CMK (cell line): ENCODE measurements at places on chromosomes 4 and X.

DNA sequence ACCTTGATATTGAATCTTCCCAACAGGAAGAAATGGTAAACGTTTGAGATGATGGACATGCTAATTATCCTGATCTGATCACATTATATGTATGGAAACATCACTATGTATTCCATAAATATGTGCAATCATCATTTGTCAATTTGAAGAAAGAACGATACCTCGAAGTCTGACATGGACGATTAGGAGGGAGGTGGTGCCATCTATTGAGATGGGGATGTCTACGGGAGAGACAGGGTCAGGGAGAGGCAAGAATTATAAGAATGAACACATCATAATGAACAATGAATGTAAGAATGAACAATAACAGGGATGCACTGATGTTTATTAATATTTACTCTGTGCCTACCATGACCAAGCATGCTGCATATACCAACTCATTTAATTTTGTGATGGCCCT lies 93.7 kb upstream of the SOD3 start:
- DNase-seq, result no peak

DNA sequence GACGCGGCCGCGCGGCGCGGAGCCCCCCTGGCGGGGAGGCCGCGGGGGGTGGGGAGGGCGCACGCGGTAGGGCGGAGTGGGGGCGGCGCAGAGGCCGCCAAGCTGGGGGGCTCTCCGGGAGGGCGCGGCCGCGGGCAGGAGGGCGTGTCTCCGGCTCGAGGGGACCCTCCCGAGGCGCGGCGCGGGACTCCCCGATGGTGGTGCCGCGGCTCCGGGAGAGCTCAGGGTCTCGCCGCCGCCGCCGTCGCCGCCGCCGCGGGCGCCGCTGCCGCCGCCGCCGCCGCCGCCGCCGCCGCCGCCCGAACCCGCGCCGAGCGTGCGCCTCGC lies 165 bp upstream of the PTCHD1 start:
- no peak for DNase-seq

- no peak for DNase-seq
These were observed 98.4 kb upstream of the MAGEE2 start for GRCh38 chrX:75883446-75883845.

- no peak for DNase-seq
These were observed 41.8 kb downstream of the INTS12 start for GRCh38 chr4:105666693-105667092.

GRCh38 chrX:118207831-118208453 lies 91.3 kb upstream of the KLHL13 start:
- no peak for DNase-seq

- no peak for DNase-seq
These were observed 48.3 kb downstream of the USP9X start for GRCh38 chrX:41133551-41133950.

- DNase-seq, result no peak
These were observed 84.7 kb downstream of the SCD5 start for GRCh38 chr4:82713856-82714255.

DNA sequence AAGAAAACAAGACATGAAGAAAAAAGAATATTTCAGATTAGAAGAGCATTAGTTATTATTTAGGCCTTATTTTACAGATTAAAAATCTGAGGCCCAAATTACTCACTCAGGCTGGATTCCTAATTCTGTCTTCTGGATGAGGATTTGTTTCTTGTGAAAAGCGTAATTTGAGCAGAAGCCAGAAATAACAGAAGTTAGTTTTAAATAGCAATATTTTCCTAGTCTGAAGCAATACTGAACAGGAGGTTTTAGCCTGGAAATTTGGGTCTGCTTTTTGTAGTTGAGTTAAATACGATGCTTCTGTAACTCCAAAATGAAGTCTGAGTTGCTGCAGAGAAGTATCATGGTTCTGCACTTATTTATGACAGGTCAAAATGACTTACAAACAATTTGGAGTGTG lies 124.9 kb downstream of the RTL3 start:
- DNase-seq, result no peak

GRCh38 chrX:19563327-19563726 lies 48.0 kb upstream of the MAP3K15 start:
- no peak for DNase-seq

DNA sequence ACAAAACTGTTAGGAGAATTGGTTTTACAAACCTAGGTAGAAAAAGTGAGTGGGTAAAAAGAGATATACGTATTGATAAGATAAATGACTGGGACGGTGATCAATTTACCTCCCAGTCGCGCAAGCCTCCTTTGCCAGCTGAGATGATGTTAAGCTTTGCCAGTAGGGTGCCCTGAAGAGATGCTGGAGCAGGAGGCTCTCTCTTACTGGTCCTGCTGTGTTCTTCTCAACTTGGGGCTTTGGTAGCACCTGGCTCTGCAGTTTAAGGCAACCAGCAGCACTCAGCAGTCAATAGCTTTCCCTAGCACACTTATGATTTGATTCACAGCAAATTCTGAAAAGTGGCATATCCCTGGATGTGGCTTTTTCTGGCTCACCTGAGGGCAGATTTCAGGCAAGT lies 1461.7 kb downstream of the ADGRL3 start:
- DNase-seq, result no peak

GRCh38 chrX:39331082-39331704 lies 529.9 kb downstream of the MID1IP1 start:
- peak; percentile 72 for DNase-seq

- no peak for DNase-seq
These were observed 77.3 kb upstream of the FGF13 start for GRCh38 chrX:138788771-138789170.

DNA sequence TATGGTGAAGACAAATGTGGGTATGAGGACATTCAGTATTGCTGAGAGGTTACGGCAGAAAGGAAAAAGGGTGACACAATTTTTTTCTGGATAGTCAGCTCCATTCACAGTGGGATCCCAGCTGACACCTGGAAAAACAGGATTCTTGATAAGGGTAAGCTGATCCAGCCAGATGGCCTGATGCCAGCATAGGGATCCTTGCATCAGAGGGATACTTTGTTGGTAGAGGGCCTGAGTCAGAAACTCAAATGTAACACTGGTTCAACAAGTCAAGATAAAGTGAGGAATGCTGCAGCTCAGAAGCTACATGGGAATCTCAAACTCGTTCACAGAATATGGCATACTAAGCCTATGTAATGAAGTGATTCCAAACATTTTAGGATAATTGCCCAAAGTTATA lies 726.7 kb downstream of the C4orf33 start:
- no peak for DNase-seq

GRCh38 chr4:147019091-147019490 lies 73.4 kb upstream of the TTC29 start:
- peak; percentile 12 for DNase-seq

GRCh38 chrX:122301491-122301890 lies 882.6 kb upstream of the GRIA3 start:
- DNase-seq, result no peak

GRCh38 chrX:12894074-12895030 lies 12.1 kb upstream of the TLR8 start:
- DNase-seq, result no peak

GRCh38 chr4:145044341-145044740 lies 53.7 kb downstream of the ANAPC10 start:
- DNase-seq, result no peak

DNA sequence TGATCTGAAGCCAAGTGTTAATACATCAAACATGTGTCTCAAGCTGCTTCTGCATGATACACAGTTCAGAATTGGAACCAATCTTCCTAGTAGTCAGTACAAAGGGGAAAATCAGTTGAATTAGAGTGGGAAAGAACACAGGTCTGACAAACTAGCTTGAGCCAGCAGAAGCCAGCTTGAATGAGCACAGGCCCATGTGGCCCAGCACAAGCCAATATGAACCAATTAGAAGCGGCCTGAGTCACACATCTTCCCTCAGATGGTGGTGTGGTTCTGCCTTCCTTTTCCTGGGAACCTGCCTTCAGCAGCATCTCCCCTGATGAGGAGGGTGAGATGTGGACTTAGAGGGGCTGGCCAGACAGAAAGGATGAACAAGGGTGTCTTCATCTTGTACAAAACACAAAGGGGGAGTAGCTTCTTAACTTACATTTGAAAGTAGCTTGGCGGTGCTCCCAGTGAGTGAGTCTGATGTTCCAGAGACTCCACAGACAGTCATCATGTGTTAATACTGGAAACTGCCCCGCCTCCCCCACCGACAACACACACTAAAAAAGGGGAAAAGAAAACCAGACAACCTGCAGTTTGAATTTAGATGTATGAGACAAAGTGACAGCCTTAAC lies 72.0 kb downstream of the FRMPD4 start:
- DNase-seq, result no peak

DNA sequence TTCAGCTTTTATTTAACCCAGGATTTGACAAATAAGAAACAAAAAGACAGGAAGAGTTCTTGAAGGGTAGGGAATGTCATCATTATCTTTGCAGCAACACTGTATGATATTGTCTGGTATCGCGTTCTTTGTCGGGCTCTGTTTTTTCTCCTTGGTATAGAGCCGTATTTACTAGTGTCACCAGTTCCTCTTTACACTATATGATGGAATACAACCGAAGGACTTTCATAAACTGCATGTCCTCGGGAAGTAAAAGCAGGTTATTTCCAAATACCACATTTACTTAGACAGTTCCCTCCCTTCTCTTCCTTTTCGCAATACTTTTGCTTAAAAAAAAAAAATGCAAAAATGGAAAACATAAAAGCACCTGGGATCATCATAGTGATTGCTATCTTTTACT lies 96.6 kb upstream of the IL13RA1 start:
- DNase-seq, result no peak

GRCh38 chr4:17013382-17014006 lies 115.0 kb upstream of the LDB2 start:
- no peak for DNase-seq

- no peak for DNase-seq
These were observed 48.8 kb downstream of the RBPJ start for GRCh38 chr4:26369581-26369980.

DNA sequence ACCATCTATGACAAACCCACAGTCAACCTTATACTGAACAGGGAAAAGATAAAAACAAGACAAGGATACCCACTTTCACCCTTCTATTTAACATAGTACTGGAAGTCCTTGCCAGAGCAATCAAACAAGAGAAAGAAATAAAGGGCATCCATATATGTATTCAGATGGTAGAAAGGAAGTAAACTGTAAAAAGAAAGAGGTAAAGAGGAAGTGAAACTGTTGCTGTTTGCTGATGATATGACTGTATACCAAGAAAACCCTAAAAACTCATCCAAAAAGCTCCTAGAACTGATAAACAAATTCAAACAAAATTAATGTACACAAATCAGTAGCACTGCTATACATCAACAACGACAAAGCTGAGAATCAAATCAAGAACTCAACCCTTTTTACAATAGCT lies 538.7 kb upstream of the PABPC4L start:
- no peak for DNase-seq

DNA sequence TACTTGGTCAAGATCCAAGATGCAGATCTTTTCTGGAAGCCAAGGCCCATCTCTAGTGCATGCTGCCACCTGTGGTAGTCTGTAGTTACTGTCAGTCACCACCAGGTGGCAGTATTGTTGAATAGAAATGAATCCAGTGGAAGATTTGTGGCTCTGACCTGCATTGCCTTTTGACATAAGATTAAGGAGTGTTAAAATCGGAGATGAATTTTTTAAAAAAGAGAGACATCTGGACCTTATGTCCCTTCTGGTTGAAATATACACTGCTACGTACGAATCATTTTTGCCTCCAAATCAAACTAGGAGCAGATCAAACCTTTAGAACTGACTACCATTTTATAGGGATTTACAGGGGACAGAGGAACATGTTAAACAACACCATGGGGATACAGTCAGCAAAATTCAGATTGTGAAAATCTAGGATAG lies 46.9 kb upstream of the RHOH start:
- peak; percentile 49 for DNase-seq

DNA sequence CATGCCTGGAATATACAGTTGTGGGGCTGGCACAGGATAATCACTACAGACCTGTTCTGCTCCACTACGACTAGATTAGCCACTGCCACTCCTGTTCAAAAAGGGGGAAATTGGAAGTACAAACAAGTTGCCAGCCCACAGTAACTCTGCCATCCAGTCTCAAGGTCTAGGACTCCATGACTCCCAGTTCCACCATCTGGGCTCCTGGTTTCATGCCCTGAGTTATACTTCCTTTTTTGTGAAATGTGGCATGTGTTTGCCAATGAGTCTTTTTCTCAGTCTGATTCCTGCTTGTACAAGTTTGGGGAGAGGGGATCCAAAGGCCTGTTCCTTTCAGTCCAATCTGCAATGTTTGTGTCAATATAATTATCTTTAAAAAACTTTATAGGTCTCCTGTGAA lies 1.0 kb upstream of the BLOC1S4 start:
- no peak for DNase-seq

DNA sequence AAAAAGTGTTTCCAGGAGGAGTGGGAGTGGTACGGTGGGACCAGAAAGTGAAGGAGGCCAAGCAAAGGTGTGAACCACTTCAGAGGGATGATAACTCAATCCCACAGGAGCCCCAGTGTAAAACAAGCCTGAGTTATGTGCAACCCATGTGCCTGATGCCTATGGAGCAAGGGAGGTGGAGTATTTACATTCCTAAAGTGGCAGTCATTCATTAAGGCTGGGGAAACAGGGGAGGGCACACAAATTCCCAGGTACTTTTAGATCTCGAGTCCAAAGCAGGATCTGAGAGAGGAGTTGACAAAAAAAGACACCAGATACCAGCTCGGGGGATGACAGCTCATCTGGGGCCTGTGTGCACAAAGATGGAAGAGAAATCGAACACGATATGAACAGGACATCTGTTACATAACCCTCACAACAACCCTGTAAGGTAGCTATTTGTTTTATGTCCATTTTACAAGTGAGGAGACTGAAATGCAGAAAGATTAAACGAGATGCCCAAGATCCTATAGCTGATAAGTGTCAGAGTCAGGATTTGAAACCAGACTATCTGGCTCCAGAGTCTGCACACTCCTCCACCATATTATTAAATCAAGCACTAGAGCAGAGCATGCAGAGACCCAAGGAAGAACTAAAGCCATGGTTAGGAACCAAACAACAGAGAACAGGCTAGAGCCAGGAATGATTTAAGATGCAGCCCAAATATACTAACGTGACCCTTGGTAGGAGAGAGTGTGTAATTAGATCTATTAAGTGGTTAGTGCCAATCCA lies 91.9 kb upstream of the MAPK10 start:
- no peak for DNase-seq

DNA sequence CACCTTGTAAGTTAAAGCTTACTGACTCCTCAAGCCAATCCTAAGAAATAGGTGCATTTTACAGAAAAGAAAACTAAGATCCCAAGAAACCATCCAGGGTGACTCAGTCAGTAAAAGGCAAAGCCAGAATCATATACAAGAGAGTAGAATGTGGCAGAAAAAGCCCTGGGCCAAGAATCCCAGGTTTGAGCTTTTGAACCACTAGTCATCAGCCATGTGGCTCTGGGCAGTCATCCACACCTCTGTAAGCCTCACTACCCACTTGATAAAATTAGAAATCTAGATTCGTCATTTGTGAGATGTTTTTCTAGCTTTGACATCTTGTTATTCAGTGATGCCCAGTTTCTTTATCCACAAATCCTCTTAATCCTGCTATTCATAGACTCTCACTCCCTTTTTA lies 122.2 kb upstream of the PDE5A start:
- DNase-seq, result no peak

DNA sequence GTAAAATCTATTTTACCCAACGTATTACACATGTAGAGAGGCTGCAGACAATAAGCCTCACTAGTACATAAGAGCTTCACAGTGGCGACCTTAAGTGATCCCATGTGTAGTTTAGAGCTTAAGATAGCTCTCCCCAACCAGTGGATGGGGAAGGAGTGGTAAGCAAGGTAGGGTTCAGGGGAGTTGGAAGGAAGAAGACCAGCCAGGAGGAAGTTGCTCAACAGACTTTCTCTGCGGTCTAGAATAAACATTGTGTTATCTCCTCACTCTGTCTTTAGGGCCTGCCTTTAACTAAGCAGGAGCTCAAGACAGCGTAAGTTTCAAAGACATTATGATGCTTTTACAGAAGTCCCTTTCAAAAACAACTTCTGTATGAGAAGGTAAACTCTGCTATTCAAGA lies 16.8 kb downstream of the MEPE start:
- DNase-seq, result peak; percentile 17
